Ovary (tissue), 10 donors: ENCODE measurements at places on chromosomes 12 and 14.

DNA sequence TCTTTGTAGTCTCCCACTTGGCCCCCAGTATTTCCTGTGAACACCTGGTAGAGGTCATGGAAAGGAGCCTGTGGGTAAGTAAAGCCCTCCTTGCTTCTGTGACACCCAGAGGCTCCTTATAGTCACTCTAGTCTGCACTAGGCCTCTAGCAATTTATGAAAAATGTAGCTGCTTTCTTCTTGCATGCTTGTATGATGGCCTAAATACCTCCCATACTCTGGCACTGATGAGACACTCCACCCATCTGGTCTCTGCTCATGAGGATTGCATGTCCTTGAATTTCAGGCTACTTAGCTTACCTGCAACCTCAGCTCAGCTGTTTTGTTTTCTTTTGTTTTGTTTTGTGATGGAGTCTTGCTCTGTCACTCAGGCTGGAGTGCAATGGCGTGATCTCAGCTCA, 4.6 kb upstream of the A2ML1 start:
- DNase-seq: no peak

GRCh38 chr12:16103851-16104250, 173.6 kb downstream of the SLC15A5 start:
- no peak for DNase-seq

DNA sequence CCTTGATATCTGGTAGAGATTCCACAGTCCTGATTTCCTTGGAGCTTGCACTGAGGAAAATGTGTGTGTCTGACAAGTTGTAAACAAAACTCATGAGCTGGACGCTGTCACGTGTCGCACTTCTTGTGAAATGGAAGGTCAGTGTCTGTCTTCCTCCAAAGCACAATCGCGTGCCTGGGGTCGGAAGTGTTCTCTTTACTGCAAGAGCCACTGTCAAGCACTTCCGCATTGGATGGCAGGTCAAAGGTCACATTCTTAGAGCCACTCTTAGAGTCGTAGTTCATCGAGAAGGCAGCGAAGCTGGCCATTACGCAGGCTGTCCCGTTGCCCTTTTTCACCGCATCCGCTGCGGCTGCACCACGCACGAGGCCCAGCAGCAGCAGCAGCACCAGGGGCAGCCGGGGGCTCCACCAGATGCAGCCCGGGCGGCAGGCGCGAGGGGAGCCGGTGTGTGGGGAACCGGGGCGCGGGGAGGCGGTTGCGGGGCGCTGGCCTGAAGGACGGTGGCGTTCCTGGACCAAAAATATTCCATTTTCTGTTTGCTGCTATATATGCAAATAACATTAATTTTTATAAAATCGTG, 45.0 kb downstream of the LRTM2 start:
- DNase-seq: no peak

GRCh38 chr12:68831272-68831671, 23.3 kb downstream of the MDM2 start:
- DNase-seq: no peak

DNA sequence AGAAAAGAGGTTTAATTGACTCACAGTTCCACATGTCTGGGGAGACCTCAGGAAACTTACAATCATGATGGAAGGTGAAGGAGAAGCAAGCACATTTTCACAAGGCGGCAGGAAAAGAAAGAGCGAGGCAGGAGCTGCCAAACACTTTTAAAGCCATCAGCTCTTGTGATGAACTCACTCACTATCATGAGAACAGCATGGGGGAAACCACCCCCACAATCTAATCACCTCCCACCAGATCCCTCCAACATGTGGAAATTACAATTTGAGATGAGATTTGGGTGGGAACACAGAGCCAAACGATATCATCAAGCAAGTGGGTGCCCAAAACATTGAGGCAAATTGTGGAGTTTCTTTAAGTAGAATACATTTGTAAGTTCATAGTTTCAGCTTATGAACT, 957.7 kb downstream of the DIO2 start:
- no peak for DNase-seq

DNA sequence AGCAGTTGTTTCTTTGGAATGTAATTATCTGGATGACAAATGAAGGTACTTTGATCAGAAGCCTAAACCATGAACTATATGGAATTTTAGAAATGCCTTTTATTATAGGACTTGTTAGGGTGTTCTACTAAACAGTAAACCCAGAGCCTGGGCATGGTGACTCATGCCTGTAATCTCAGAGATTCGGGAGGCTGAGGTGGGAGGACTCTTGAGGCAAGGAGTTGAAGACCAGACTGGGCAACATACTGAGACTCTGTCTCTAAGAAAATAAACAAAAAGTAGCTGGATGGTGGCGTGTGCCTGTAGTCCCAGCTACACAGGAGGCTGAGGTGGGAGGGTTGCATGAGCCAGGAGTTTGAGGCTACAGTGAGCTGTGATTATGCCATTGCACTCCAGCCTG, 23.9 kb downstream of the PALS1 start:
- no peak for DNase-seq

- DNase-seq: no peak
Observed at GRCh38 chr12:21813125-21813524, 38.6 kb upstream of the KCNJ8 start.

DNA sequence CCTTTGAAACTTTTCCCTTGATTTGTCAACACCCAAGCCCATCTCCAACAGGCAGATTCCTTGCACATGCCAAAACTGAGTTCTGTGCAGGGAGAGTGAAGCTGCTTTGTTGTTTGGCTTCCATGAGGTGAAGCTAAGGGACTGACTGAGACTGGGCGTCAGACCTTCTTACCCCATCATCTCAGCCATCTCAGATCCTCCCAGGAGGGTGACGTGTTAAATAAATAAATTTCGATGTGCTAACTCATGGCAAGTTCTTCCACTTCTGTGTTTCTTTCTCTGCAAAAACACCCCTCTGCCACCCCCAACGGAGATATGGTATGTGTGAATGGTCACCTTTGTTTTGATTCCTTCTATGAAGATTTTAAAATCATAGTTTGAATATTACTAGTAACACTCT, 17.8 kb downstream of the UTP20 start:
- DNase-seq: no peak

DNA sequence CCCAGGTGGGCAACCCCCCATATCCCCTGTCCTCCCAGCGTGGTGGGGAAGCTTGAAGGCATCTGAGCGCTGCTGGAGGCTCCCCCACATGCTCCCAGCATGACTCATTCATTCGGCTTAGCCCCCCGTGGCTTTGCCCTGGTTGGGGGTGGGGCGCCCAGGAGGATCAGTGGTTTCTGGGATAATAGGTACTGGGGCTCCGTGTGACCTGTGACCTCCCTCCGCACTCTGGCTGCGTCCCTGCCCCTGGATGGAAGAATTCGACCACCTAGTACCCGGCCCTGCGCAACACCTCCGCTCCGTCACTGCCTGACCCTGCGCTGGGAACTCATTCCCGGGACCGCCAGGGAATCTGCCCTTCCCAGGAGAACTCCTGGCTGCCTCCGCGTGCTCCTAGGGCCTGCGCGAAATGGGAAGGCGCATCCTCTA, 120.1 kb downstream of the AACS start:
- no peak for DNase-seq

- DNase-seq: no peak
Observed at GRCh38 chr14:77882098-77882497, 82.2 kb downstream of the ADCK1 start.

DNA sequence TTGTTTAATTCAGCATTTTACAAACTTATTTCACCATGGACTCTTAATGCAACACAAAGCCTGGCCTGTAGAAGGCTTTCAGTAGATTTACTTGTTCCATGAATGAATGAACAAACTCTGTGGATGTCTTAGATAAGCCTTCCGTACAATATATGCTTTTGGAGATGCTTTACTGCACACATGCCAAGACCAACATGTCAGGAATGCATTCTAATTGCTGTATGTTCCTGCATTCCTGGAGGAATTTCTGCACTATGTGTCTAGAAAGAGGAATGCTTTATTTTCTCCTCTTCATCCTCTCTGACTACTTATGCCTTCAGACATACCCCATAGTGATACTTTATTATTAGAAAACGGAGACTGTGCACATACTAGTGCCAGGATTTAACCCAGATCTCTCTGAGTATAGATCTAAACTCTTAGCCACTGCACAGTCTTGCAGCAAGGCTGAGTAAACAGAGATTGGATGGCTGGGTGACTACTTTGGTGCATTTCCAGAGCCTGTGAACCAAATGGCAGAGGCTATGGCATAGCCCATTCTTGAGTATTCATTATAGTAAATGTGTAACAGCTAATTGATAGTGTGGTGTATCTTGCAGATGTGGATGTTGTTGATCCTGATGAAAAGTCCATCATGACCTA, 108.2 kb downstream of the SYNE2 start:
- no peak for DNase-seq

GRCh38 chr12:89173096-89173495, 179.2 kb downstream of the DUSP6 start:
- no peak for DNase-seq

DNA sequence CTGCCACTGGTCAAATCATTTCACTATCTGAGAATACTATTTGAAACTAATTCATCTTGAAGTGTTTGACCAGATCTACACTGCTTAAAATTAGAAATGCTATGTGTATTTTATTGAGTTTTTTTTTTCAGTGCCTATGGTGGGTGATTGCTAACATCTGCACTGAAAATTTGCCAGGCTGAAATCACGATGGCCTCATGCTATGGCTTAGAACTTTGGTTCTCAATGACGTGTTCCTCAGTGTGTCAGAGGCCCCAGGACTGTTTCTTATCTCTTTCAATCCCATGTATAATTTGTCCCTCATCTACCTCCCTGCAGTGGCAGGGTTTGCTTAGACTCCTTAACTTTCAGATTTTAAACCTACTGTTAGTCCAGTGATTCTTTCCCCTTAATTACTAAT, 36.2 kb upstream of the NKX2-8 start:
- DNase-seq: no peak

DNA sequence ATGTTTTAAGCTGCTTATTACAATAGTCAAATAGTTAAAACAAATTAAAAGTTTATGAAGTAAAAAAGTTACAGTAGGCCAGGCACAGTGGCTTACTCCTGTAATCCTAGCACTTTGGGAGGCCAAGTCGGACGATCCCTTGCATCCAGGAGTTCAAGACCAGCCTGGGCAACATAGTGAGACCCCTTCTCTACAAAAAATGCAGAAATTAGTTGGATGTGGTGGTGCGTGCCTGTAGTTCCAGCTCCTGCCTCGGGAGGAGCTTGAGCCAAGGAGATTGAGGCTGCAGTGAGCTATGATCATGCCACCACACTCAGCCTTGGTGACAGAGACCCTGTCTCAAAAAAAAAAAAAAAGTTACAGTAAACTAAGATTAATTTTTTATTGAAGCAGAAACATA, 142.6 kb downstream of the MIPOL1 start:
- no peak for DNase-seq

DNA sequence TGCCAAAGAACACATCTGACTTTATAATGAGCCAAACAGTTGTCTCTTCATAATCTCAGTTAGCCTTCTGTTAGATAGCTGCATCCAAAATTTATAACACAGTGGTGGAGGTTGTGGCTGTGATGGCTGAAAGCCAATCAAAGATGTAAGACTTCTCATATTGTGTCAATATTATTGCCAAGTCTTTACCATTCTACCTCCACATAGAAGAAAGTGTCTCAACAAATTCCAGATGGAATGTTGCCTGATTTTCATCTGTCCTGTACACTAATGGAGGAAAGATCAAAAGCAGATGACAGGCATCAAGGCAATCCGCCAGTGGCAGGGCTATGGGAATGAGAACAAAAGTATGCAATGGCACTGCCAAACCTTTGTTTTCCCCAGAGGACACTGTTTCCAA, 813.1 kb upstream of the NOVA1 start:
- DNase-seq: no peak

DNA sequence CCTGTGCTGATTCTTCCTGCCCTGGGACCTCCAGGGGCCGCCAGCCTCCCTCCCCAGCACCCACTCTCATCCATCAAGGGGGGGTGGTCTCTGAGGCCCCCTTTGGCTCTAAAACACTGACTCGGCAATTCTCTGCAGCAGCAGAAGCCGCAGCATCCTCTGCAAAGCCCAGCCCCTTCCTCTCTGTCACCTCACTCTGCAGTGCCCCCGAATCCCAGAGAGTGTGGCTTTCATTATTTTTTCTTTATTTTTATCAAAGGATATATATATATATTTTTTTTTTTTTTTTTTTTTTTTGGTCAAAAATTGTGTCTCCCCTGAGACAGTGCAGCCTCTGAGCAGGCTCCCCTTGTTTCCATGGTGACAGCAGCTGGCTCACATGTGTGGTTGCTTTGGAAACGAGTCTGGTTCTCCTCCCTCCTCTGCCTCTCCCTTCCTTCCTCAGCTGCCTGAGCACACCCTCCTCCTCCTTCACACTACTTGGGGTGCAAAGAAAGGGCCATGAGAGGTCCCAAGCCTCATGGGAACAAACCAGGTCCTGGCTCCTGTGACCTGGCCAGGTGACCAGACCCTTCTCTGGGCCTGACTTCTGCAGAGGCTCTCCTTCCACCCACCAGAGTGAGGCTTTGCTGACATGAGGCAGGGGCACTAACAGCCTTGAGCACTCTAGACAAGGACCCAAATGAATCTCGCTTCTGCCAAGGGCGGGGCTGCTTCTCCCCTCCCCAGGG, 100.5 kb downstream of the LRRC74A start:
- peak; percentile 79 for DNase-seq

DNA sequence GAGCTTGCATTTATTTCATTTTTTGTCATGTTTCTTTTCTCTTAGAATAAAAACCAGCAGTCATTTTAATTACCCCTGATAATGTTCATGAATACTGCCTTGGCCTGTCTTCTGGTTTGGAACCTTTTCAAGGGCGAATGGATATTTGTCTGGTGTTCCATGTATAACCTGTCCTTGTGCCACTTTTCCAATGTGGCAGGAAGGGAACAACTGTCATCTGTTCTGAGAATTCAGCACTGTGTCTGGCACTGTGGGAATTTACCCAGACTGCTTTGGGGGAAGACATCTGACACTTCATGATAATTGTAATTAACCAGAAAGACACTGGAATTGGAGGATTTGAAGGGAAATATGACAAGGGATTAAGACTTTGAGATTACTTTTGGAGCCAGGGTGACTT, 352.8 kb downstream of the APAF1 start:
- no peak for DNase-seq

- DNase-seq: no peak
Observed at GRCh38 chr12:104508752-104509446, 52.2 kb downstream of the CHST11 start.

DNA sequence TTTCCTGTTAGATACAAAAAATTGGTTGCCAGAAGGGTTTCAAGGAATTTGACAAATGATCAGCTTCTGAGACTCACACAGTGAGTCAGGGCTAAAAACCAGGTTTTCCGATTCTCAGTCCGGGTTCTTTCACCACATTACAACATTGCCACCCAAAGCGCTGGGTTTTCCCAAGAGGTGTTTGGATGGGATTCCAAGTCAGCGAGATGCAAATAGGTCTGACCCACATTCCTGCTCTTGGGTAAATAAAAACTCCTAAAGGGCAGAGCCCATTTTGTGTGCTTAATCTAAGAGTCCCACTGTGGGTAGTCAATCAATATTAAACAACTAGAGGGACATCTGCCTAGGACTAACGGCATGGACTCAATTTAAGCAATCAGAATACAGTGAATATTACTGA, 5.4 kb upstream of the RIC8B start:
- no peak for DNase-seq
